ENCODE measurements at places on chromosomes 2 and 18.

DNA sequence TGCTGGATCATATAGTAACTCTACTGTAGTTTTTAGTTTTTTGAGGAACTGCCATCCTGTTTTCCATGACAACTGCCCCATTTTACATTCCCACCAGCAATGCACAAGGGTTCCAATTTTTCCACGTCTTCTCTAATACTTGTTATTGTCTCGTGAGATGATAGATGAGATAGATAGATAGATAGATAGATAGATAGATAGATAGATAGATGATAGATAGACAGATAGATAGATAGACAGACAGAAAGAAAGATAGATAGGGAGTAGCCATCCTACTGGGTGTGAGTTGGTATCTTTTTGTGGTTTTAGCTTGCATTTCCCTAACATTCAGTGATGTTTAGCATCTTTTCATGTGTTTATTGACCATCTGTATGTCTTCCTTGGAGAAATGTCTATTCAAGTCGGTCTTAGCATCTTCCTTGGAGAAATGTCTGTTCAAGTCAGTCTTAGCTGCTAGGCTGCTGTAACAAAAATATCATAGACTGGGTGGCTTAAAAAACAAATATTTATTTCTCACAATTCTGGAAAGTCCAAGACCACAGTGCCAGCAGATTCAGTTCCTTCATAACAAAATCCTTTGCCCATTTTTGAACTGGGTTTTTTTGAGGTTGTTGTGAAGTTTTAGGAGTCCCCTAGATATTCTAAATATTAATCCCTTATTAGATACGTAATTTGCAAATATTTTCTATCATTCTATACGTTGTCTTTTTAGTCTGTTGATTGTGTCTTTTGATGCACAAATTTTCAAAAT lies 98.5 kb downstream of the BIN1 start:
- no peak for DNase-seq

- no peak for DNase-seq
Observed at GRCh38 chr18:70414315-70414900, 125.6 kb downstream of the SOCS6 start.

GRCh38 chr2:31414601-31415241 lies at the start of gene XDH:
TSS of gene XDH (minus strand) at chr2:31414742. CDS start at chr2:31414666, 76 bp downstream.
- no peak for DNase-seq

- no peak for DNase-seq
Observed at GRCh38 chr2:140580532-140581151, 1550.2 kb downstream of the LRP1B start.

DNA sequence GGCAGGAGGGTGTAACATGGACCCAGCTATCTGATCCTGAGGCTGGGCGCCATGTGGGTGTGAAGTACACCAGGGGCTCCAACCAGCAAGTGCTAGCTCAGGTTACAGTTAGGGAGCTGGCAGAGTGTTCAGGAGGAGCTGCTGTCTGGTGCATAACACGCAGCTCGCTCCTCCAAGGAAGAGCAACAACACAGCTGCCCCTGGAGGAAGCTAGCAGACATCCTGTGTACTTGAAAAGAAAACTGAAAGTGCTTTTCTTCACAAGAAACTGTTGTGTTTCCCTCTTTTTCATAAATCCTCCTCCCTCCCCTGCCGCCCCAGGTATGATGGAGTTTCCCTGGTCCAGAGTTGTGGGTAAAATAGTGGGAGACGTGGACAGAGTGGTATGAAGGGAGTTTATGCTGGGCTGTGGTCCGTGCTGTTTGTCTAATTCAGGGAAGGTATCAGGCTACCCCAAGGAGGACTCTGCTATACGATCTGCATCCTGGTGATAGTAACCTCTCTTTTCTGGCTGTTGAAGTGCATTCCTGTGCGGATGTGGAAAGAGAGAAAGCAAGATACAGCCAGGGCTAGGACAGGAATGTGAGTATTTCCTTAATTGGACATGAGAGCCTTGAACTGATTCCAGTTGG lies 6.1 kb upstream of the LBH start:
- no peak for DNase-seq

- no peak for DNase-seq
Observed at GRCh38 chr2:241577413-241578122, 19.0 kb downstream of the BOK start.

GRCh38 chr2:147937744-147938349 lies 82.7 kb downstream of the ORC4 start:
- no peak for DNase-seq

GRCh38 chr2:44498551-44498950 lies 136.8 kb downstream of the CAMKMT start:
- DNase-seq: no peak

- no peak for DNase-seq
Observed at GRCh38 chr2:82789851-82790205, 1669.3 kb downstream of the SUCLG1 start.

DNA sequence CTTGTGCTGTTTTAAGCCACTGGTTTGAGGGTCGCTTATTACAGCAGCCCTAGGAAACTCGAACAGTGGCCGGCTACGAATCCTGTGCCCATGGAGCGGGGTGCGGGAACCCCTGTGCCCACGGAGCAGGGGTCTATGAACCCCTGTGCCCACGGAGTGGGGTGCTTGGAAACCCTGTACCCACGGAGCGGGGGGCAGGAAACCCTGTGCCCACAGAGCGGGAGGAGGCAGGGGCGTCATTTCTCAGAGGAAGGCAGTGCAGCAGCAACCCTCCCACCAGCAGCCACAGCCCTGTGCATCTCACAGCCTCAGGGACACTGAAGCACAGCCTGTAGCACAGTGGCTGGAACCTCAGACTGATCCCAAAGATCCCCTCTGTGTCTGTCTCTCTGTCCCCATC lies 34.2 kb upstream of the GPC1 start:
- DNase-seq: no peak

- no peak for DNase-seq
Observed at GRCh38 chr2:40321822-40322221, 130.1 kb downstream of the SLC8A1 start.

GRCh38 chr2:74201596-74201995 lies 3.2 kb downstream of the MTHFD2 start:
- DNase-seq: no peak

GRCh38 chr18:48901145-48902022 lies 49.4 kb downstream of the SMAD7 start:
- no peak for DNase-seq
